ENCODE measurements at places on chromosomes 3 and 15.

GRCh38 chr3:192077795-192078497 lies 617.0 kb downstream of the PYDC2 start:
- no peak for DNase-seq

DNA sequence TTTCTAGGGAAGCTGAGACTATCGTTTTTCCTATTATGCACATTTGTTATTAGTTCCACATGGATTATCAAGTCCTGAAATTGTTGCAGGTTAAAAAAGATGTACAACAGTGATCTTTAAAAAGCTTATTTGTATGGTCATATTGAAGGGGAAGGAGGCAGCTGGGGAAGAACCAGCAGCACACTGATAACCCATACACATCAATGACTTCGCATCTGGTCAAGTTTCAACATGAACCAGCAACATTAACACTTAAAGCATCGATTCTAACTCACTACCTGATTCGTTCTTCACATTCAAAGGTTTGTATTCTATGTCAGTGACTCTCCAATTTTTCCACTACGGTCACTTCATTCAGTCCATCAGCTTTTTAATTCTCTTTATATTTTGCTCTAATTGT lies 56.4 kb downstream of the NCEH1 start:
- no peak for DNase-seq

DNA sequence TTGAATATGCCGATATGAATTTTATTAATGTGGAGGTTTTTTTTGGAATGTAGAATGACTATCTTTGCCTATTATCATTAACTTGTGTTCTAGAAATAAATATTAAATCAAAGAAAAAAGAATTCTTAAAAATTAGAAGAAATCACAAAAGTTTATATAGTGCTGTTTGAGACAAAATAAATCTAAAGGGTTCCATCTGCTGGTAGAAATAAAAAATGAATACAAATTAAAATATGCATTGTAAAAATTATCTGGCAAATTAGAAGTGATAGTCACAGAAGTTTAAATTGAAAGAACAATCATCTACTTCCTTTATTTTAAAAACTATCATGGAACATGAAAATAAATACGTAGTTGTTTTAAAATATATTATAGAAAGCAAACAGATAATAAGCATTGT lies 22.7 kb upstream of the ZBTB20 start:
- DNase-seq = no peak

GRCh38 chr15:79644091-79644490 lies 212.0 kb downstream of the MINAR1 start:
- DNase-seq = peak; percentile 52

DNA sequence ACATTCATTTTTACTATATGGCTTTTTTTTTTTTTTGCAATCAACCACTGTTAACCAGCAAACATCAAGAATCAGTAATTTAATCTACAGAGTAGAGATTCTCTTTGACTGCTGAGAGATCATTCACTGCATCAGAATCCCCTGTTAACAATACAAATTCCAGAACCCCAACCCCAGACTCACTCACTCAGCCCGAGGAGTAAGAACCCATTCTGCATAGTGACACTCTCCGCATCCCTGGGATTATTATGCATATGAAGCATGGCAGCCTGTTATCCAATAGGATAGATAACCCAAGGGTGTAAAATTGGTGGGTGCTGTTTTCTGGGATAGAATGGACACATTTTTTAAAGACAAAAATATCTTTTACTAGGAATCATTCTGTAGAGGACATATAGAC lies 76.3 kb upstream of the CCDC39 start:
- DNase-seq = no peak

DNA sequence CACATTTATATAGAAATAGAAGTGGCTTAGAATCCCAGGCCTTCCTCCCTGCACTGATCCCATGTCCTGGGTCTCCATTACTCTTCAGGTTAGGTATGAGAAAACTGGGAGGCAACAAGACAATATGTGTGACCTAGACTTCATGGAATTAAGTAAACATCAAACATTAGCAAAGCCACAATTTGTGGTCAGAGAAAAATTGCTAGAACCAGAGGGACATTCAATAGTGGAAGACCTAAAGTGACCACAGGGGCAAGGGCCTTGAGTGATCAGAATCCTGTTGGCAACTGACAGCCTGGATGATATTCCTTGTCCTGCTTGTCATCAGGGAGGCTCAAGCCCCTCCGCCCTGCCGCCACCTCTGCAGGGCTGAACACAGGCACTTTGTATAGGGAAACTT lies 322.8 kb upstream of the CTNNB1 start:
- no peak for DNase-seq

- peak; percentile 50 for DNase-seq
These were observed 11.3 kb upstream of the TMEM115 start for GRCh38 chr3:50370594-50370993.

GRCh38 chr3:114867835-114868503 lies 279.1 kb downstream of the ZBTB20 start:
- no peak for DNase-seq

GRCh38 chr15:31296219-31296645 lies 30.4 kb upstream of the KLF13 start:
- no peak for DNase-seq

- DNase-seq = no peak
These were observed 20.0 kb downstream of the TMEM207 start for GRCh38 chr3:190429681-190430080.

All from MCF 10A (cell line).